ENCODE measurements at places on chromosomes 13 and 19. TPM values are rescaled to one million over a fixed set of nuclear protein-coding genes. Genes with fewer than 3 reads are reported as not detected.

CYP4F3 gene
- not detected for total RNA-seq

FBXO17 gene
- not detected for total RNA-seq

ZNF730 gene
- not detected for total RNA-seq

CEACAM8 gene
- total RNA-seq, result not detected

PALM gene
- not detected for total RNA-seq

ZNF69 gene
- 7.5 TPM for total RNA-seq

GRIN2D gene
- 0.17 TPM for total RNA-seq

TEX29 gene
- total RNA-seq, result 0.50 TPM

FPR3 gene
- total RNA-seq, result 3.2 TPM

SERTM1 gene
- not detected for total RNA-seq

TNFSF9 gene
- 0.99 TPM for total RNA-seq

ANKLE1 gene
- total RNA-seq, result 5.1 TPM

SLC35E1 gene
- total RNA-seq, result 38.8 TPM

All from CD4-positive, alpha-beta memory T cell (primary cell).